ENCODE measurements at places on chromosomes 2 and 18.

GRCh38 chr2:69554981-69555380 is 88.6 kb downstream of the AAK1 start:
- no peak for DNase-seq

- DNase-seq: peak; percentile 63
Measured at GRCh38 chr2:207474863-207475485, 54.8 kb upstream of the CREB1 start.

GRCh38 chr2:40041422-40042382 is 262.6 kb upstream of the THUMPD2 start:
- no peak for DNase-seq

DNA sequence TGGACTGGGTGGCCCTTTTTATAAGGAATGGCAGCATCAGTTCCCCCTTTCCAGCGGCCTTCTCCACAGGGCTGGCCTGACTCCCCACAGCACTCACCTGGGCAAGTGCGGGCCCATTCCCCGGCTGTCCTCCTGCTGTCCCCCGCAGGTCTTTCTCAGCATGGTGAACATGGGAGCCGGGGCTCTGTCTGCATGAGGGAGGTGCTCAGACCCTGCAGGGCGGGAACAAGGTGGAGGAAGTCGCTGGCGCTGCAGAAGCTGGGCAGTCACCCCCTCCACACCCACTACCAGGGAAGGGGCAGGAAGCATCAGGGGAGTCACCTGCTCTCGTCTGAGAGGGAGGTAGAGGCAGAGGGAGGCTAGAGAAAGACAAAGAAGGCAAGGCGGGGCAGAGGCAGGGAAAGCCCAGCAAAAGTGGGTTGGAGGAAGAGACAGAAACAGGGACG is 12.2 kb downstream of the HES6 start:
- no peak for DNase-seq

GRCh38 chr2:191917967-191918651 is 71.2 kb upstream of the CAVIN2 start:
- DNase-seq: no peak

DNA sequence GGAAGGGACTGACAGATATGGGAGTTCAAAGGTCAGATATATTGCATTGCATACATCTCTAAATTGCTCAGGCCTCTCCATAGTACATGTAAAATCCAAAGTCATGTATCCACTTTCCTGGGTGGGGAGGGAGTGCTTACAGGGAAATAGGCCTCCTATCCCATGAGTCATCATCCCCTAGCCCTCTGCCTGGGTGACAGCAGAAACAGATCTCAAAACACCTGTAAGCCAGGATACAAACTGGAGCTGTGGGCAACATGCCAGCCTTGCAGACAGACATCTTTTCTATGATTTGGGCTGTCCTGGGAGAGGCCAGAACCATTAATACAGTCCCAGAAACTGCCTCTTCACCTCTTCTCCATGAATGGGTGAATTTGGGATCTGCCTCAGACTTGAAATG is 4.8 kb downstream of the ALK start:
- no peak for DNase-seq

DNA sequence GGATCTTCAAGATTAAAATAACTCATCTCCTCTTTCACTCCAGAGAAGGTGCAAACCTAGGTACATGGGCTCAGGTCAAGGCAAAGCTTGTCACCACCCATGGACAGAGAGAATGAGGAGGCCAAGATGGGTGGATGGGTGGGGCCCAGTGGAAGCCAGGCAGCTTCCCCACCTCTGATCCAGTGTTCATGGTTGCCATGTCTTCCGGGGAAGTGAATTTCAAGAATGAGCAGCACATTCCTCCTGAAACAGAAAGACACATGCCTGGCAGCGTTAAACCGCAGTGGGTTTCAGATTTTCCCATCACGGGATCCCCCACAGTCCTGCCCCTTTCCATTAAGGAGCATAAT is 301.7 kb downstream of the EIPR1 start:
- DNase-seq: no peak

GRCh38 chr2:25314514-25315315 is 27.0 kb downstream of the DNMT3A start:
- DNase-seq: peak; percentile 89

GRCh38 chr2:137672989-137673552 is 291.2 kb upstream of the HNMT start:
- DNase-seq: no peak

- no peak for DNase-seq
Measured at GRCh38 chr2:28684142-28684858, 67.3 kb upstream of the PPP1CB start.

- no peak for DNase-seq
Measured at GRCh38 chr18:35592298-35592697, 10.8 kb downstream of the GALNT1 start.

DNA sequence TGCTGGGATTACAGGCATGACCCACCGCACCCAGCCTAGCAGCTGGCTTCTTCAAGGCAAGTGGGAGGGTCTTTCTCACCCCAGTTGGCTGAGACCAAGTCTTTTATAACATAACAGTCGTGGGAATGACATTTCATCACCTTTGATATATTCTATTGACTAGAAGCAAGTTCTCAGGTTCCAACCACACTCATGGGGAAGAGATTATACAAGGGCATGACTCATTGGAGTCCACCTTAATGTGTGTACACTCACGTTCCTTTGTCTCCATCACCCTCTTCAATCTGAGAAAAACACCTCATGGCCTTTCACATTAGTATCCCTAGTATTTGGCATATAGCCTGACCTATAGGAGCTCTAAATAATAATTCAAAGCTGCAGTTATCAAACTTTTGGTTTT is 2.8 kb upstream of the BBS5 start:
- DNase-seq: no peak

DNA sequence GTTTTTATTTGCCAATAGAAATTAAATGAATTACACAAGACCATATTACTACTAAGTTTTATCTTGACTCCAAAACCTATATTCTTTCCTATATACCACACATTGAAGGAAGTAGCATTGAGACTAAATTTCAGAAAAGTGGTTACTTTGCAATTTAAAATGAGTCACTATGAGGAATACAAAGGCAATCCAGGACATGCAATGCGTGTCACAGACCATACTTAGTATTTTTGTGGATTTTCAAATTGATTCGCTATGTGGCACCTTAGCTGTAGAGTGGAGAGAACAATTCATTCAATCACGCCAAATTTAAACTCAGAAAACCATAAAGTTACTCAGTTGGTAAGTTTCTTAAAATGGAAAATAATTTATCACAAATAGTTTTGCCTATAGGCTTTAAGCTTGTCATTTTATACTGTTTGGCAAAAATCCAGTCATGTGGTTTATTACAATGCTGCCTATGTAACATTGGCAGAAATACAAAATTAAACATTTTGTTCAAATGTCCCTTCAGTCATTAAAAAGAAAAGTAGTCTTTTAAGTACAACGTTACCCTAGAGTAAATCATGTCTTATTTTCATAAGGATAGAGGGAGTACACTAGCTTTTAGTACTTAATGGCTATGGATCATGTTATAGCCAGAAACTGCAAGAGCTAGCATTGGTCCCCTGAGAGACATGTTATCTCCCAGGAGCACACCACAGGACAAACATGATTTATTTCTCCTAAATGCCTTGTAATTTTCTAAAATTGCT is 222.8 kb upstream of the CDH7 start:
- DNase-seq: peak; percentile 37

- no peak for DNase-seq
Measured at GRCh38 chr2:95297639-95298395, 670 bp downstream of the KCNIP3 start.

DNA sequence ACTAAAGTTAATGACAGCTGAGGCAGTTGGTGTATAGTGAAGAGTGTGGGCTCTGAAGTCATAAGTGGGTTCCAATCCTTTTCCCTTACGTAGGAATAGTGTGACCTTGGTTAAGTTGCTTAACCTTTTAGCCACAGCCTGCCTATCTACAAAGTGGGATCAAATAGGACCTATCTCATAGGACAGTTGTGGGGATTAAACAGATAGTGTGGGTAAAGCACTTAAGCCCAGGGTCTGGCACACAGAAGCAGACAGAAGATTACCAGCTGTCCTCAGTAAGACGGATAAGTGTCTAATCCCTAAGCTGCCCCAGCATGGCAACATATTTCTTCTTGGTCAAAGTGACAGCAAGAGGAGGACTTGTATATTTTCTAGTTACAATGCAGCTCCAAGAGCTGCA is 28.2 kb downstream of the UBE2F start:
- DNase-seq: no peak

DNA sequence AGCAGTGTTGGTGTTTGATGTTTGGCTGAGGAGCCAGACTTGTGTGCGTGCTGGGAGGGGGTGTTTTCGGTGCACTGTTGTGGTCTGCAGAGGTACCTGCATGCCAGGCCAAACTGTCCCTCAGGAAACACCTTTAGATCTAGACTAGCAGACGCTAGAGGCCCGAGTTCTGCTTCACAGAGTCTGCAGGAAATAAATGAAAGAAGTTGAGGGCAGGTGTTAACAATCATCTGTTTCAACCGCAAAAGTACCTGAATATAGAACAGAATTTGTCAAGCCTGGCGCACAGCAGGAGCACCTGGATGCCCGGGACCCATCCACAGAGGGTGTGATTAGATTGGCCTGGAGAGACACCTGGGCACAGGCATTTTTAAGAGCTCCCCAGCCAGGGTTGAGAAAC is 40.5 kb upstream of the REL start:
- no peak for DNase-seq

DNA sequence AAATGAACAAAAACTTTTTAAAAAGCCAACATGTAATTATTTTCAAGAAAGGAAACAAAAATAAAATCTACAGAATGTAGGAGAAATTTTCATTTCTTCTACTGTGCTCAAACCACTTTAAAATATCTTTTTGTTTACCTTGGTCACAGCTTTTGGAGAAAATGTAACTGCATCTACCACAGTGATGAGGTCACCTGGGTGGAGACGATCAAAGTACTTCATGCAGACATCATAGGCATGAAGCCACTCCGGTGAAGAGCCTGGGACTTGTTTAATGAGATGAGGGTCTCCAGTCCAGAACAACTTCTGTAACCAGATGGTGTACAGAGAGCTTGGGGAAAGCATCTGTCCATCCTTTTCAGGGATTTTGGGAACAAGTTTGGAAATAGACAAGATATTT is 285.8 kb downstream of the NBAS start:
- DNase-seq: no peak

GRCh38 chr2:2690985-2691384 is 359.9 kb upstream of the MYT1L start:
- DNase-seq: no peak

GRCh38 chr2:28277466-28277865 is 115.2 kb upstream of the FOSL2 start:
- no peak for DNase-seq

GRCh38 chr18:10514082-10514481 is 11.7 kb upstream of the NAPG start:
- no peak for DNase-seq

GRCh38 chr2:173676647-173677046 is 288.5 kb downstream of the SP3 start:
- no peak for DNase-seq

DNA sequence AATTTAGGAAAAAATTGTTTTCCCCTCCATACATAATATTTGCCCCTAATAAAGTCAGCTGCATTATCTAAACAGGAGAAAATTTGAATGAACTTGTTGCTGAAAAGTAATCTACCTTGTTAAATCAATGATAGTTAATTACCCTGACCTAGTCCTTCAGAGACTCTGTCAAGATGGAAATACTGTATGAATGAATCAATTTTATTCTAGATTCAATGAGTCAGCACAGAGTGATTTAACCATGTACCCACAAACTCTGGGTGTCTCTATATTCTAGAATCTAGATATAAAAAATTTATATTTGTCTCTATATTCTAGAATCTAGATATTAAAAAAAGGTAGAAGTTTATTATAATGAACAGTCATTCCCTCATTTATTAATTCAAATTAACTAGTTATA is 36.2 kb downstream of the NDUFAF7 start:
- no peak for DNase-seq

DNA sequence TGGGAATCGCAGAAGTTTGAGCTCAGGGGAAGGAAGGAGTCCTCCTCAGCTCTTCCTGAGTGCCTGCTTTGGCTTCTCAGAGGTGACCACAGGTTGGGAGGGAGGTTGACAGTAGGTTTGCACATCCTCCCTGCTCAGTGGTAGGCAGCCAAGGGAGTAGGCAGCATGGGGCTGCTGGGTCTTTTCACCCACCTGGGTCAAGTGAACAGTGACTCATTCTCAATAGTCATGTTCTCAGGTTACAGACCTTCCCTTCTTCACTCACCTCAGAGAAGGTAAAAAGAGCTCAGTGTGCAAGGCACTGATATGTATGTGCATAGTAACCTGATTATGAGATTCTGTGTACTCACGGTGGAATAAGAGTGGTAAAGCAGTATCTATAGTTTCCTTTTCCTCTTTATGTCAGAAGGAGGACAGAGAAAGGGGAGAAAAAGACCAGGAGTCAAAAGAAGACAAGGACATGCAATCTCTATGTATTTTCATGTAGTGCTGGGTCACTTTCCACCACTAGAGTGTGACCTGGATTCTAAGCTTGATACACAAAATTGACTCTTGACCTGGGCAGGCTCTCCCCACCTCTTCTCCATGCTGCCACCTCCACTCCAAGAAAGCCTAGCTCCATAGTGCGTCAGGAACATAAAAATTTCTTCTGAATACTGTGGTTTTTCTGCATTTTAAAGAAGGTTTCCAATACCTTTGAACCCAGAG is 36.5 kb upstream of the ASNSD1 start:
- DNase-seq: no peak

DNA sequence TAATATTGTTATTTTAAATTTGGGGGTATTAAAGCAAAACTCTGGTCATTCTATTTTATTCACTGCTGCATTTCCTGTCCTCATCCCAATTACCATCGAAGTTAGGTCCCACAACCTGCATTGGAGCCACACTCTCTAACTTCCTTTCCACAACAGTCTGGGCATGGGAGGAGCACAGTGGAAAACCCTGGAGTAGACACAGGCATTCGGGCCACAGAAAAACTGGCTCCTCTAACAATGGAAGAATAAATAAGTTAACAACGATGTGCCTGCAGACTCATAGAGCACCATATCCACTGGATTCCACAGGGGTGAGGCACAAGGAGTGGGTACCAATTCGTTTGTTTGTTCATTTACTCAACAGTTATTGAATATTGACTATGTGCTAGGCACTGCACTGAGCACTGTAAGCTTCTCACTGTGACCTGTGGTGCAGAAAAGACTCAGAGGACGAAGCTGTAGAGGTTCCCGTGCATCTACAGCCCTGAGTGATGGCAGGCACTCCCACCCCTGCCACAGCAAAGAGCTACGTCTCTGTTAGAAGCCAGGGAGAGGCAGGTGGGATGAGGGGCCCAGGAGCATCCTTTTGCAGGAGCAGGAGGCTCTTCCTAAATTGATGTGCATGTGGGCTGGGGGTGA is 154.2 kb upstream of the PGAP1 start:
- no peak for DNase-seq

DNA sequence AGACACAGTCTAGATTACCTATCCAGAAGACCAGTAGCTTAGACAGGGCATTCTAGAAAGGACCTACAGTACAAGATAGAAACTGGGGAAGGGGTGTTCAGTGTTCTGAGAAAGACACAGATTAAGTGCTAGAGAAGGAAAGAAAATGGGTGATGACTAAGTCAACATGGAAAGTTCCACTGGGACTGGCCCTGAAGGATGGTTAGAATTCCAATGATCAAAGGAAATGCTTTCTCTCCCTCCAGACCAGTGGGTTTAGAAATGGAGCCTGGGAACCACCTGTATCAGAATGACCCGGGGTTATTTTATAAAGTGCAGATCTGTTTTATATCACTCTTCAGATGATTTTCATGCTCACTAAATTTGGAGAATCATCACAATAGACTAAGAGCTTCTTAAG is 5.8 kb upstream of the COLEC12 start:
- no peak for DNase-seq

- no peak for DNase-seq
Measured at GRCh38 chr18:35438480-35439234, 59.1 kb downstream of the INO80C start.

GRCh38 chr2:25201794-25202193 is 33.4 kb upstream of the POMC start:
- no peak for DNase-seq

Measured in left kidney (tissue), 8 donors.